Activated CD4-positive, alpha-beta T cell treated with anti-CD3 and anti-CD28 coated beads for 36 hours (primary cell): ENCODE measurements at places on chromosomes 1 and 21.

- DNase-seq, result no peak
These were observed 17.7 kb downstream of the MATN1 start for GRCh38 chr1:30705698-30706097.

DNA sequence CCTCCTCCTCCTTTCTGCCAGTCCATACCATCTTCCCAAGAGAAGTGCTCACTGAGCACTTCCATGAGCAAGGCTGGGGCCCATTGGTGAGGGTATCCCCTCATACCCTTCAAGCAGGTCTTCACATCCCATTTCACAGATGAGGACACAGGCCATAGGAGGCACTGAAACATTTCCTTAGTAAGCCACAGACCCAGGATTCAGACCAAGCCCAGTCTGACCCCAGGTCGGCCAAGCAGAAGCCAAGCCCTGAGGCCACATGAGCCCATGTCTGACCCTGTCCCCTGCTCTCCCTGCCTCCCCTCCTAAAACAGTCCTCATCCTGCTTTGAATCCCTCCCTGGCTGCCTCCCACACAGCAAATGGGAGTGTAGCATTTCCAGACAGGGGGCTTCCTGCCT, 146.2 kb downstream of the ZSCAN20 start:
- DNase-seq, result no peak

DNA sequence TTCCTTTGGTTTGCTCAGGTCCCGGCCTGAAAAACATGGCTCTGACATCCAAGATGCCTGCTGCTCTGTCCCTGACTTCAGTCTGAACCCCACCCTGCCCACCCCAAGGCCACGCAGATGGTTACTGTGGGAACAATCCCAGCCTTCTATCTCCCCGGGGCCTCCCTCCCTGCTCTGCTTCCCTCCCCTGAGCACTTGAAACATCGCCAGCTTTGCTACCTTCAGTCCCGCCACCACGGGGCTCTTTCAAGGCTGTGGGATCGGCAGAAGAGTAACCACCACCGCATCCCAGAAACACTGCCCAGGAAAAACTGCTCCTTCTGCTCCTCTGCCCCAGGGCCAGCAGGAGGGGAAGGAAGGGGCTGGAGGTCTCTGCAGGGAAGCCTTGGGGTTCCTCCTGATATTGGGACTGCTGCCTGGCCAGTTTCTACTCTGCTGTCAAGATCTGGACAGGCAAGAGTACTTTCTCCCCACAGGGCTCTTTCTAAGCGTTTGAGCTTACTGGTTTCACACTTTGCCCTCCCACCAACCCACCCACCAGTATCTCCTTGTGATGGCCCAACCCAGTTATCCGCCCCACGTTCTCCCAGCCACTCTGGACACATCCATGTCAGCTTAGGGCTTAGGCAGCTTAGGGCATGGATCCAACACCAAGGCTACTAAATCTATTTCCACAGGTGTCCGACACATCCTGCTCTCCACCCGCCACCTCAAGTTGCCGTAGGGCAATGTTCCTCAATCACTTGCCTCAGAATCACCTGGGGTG, 8.4 kb downstream of the ETNK2 start:
- no peak for DNase-seq

DNA sequence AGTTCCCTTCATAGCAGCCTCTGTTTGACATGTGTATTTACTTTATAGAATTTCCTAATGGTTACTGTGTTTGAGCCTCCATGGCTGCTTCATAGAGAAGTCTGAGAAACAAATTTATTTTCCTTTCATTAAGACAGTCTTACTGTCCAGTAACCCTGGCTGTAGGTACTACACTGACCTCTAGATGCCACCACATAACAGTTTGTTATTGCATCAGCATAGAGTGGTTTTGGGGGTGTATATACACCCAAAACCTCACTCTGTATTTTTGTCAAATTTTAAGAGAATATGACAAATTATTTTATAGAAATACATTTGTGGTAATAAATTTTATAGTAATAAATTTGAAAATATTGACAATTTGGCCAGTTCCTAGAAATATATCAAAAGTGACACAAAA, 57.3 kb downstream of the OBSCN start:
- DNase-seq, result no peak

DNA sequence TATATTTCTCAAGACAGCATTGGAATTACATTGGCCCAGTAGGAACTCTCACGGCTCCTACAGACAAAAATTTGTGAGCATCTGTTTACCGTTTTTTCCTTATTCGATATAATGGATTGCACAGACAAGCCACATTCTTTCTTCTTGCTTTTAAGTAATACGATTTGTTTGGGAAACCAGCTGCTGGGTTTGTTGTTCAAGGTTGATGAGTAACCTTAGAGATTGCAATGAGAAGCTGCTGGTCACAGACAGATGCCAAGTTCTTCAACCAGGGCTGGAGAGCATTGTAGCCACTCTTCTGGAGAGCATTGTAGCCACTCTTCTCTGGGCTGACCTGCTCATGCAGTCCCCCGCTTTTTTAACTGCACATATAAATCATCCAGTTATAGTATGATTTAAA, 1.4 kb upstream of the MIA3 start:
- DNase-seq, result no peak

DNA sequence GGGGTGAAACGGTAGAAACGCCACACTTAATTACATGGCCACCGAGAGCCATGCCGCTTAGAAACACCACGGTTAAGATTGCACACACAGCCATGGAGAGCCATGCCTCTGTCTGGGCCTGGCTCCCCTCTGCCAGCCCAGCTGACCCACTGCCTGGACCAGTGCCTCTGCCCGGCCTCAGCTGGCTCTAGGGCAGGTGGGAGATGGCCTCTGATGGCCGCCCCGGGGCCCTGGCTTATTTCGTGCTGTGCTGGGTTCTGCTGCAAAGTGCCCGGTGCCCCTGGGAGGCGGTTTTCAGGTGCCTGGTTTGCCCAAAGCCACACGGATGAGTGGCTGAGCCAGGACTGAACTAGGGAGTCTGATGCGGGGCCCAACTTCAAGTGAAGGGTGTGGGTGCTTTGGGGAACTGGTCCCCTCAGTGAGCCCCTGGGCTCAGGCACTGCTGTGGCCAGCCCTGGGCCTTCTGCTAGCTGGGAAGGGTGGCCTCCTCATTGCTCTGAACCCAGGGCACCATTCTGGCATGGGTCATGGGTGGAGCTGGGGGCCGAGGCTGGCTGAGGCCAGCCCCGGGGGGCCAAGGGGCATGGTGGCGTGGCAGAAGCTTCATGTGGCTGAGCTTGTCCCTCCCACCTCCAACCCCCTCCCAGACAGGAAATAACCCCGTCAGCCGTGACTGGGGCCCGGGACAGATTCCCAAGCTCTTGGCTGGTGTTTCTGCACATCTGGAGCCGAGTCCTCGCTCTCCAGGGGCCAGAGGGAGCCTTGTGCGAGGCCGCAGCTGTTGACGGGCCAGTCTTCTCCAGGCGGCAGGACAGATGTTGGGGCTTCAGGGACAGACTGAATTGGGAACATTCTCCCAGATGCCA, 1.9 kb upstream of the GPR153 start:
- DNase-seq, result no peak

- DNase-seq, result no peak
These were observed 193.8 kb downstream of the ZC3H11B start for GRCh38 chr1:219419065-219419464.

- no peak for DNase-seq
These were observed 224.1 kb downstream of the SLC45A1 start for GRCh38 chr1:8541961-8542521.
